Stimulated activated CD8-positive, alpha-beta memory T cell treated with anti-CD3 and anti-CD28 coated beads, Interleukin-4, amount 100 ng/mL, for 48 hours (primary cell): ENCODE measurements at places on chromosomes 1 and 21.

- no peak for DNase-seq
These were observed 195.0 kb downstream of the ROR1 start for GRCh38 chr1:63968663-63969440.

GRCh38 chr1:246629030-246629429 lies 62.8 kb downstream of the CNST start:
- DNase-seq, result no peak

GRCh38 chr1:233020426-233020825 lies 70.0 kb downstream of the NTPCR start:
- DNase-seq, result no peak

DNA sequence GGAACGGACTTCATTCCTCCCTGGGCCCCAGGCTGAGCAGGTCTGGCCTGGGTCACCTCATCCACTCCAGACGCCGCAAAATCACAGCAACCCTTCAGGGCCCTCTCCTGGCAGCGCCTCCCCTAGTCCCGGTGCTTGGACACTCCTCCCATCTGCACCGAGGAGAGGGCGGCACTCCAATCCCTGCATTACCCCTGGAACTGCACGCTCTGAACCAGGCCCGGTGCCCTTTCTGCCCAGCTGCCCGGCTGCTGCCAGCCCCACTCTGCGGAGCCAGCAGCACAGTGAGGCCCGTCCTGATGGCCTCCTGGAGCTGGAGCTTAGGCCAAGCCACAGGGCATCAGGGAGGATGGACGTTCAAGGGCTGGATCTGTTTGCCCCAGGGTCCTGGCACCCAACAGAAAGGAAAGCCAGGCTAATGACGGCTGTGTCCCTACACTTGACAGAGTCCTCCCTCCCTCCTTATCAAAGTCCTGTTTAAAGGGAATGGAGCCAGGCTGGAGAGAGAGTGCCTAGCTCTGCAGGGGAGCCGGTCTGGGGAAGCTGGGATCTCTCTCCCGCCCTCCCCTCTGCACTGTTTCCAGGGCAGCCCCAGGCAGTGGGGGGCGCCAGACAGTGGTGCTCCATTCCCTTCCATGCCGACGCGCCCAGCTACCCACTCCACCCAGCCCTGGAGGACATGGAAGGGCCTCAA lies 12.7 kb downstream of the COL6A2 start:
- DNase-seq, result peak; percentile 10

GRCh38 chr21:39341249-39341923 lies 7.5 kb downstream of the HMGN1 start:
- DNase-seq, result no peak

- DNase-seq, result no peak
These were observed 353.0 kb downstream of the NPHP4 start for GRCh38 chr1:5639106-5639722.

- DNase-seq, result no peak
These were observed 55.1 kb downstream of the PRDX6 start for GRCh38 chr1:173532237-173532636.

GRCh38 chr1:109654519-109654918 lies 1.4 kb upstream of the GSTM4 start:
- no peak for DNase-seq

DNA sequence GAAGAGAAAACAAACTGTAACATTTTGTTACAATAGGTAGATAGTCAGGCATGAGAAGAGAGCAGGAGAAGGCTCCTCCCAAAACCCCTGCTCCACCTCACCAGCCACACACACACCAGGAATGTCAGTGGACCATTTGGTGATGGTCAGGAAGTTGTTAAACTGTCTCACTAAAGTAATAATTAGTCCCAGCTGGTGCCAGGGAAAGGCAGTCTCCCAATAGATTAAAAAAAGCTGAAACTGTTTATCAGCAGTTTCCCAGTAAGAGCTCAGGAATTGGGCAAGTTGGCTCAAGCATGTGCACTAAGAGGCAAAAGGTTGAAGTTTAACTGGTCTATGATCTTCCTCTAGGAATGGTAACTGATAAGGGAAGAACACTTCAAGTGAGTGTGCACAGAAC lies 249.6 kb downstream of the COL11A1 start:
- DNase-seq, result no peak
